Stimulated activated CD8-positive, alpha-beta memory T cell treated with anti-CD3 and anti-CD28 coated beads, Interleukin-15, amount 100 ng/mL, for 1 hour (primary cell): ENCODE measurements at places on chromosomes 6 and 20.

DNA sequence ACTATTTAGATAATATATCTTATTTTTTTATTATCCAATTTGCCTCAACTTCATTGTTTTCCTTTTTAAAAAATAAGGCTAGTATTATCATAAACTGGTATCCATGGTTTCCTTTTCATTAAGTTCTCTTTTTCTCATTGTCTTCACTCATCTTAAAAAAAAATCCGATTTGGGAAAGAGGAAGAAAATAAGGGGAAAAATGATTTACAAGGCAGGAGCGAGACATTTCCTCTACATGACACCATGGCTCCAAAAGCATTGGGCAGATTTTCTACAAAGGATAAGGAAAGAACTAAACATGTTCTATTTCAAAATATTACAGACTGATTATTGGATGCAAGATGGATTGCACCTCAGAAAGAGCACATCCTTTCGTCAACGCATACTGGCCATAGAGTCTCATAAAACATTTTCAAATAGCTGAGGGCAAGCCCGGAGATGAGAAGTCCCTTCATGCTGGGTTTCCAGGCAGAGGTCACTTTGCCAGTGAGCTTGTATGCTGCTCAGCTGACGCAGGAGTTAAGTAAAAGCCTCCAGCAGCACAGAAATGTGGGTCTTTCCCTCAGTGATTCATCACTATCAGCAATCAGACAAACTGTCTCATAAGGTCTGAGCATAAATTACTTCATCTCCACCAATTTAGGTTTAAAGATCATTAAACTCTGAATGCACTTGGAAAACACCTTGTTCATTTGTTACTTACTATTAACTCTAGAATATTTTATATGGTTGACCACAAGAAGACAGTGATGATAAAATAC is 129.0 kb upstream of the TNFAIP3 start:
- no peak for DNase-seq

GRCh38 chr6:77038807-77039206 is 424.5 kb downstream of the HTR1B start:
- DNase-seq, result no peak

DNA sequence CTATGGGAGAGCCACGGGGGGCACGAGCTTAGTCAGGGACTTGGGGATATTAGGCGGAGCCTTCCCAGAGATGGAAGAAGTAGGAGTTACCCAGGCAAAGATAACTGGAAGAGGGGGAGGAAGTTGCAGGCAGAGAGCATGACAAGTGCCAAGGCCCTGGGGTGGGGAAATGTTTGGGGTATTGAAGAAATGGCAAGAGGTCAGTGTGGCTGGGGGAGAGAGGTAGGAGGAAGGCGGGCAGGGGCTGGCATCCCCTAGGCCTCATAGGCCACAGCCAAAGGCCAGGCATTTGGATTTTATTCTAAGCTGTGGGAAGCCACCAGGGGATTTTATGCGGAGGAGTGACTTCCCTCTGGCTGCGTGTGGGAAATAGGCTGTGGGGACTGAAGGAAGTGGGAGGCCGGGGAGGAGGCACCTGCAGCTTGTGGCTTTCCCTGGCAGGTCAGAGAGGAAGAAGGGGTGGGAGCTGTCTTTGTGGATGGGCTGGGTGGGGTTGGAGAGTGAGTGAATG is 22.7 kb downstream of the SNAI1 start:
- DNase-seq, result no peak

DNA sequence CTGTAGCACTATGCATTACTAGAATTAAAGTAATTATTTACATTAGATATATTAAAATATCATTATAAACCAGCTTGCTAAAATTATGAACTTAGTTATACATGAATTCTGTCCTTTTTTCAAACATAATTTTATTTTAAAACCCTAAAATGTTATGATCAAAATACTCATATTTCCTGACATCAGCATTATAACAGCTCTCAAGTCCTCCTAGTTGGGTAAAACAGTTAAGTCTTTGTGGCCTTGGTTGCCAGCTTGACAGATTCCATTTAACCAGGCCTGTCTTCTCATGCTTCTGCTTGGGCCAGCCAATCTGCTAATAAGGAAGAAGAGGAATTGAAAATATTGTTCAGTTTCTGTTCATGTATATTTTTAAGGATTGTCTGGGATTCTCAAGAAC is 147.9 kb upstream of the SLC35B3 start:
- DNase-seq, result no peak

GRCh38 chr6:36079601-36080000 is 50.7 kb upstream of the MAPK13 start:
- no peak for DNase-seq

DNA sequence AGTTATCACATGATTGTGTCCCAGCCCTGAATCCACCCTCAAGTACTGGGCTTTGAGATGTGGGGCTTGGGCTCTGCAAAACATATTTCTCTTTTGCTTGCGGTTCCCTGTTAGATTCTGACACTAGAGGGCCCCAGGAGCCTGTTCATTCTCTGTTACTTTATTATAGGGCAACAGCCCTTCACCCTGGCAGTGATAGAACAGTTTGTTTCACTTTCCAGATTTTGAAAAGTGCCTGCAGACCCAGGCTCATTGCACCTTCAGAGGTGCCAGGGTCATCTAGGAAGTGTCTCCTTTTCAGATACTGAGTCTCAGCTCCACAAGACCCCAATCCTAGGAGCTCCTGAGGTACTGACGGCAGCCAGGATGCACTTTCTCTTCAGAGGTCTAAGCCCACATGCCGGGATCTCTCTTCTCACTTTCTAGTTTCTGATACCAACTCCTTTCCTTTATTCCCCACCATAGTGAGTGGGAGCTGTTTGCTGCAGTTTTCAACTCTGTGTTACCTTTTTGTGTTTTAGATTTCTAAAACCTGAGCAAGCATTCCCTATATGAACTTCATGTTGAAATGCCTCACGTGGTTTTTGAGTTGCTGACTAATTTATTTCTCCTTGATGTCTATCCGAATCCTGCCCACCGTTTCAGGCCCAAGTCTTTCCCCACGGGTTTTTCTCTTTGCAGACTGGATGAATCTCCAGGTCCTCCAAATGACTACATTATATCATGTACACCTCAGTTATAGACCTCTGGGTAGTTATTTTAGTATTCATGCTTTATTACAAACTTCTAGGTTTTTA is 10.9 kb downstream of the ABT1 start:
- DNase-seq, result peak; percentile 28

DNA sequence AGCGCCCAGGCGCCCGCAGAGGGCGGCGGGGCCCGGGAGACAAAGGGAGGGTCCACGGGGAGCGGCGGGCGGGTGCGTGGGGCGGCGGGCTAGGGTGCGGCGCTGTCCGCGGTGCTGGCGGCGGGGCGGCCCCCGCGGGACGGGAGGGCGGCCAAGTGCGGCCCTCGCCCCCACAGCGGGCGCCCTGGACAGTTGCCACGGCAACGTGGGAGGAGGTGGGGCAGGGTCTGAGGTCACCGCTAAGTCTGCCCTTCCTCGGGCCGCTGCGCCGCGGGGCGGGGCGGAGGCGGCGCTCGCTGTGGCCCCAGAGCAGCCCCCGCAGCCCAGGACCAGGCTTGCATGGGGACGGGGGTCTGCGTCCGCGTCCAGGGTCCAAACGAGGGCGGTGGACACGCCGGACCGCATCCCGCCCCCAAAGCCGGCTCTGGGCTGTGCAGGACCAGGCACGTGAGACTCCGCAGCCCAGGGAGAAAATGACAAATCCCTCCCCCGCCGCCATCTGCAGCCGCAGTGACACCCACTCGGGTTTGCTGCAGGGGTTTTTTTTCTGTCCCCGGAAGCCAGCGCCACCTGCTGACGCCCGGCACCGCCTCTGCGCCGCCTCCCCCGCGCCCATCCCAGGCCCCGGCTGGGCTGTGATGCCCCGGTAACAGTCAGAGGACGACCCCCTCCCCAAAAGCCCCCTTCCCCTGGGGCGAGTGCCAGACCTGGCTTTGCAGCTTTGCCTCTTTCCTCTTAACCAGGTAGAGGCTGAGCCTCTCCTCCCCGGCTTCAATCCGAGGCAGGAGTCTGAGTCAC is 36.8 kb downstream of the YTHDF1 start:
- DNase-seq, result peak; percentile 60

GRCh38 chr20:46638134-46638897 is 12.9 kb downstream of the SLC13A3 start:
- DNase-seq, result no peak

- DNase-seq, result peak; percentile 57
Measured at GRCh38 chr6:151390851-151391470, 398 bp downstream of the ZBTB2 start.

GRCh38 chr20:12750221-12750620 is 258.6 kb upstream of the SPTLC3 start:
- no peak for DNase-seq

DNA sequence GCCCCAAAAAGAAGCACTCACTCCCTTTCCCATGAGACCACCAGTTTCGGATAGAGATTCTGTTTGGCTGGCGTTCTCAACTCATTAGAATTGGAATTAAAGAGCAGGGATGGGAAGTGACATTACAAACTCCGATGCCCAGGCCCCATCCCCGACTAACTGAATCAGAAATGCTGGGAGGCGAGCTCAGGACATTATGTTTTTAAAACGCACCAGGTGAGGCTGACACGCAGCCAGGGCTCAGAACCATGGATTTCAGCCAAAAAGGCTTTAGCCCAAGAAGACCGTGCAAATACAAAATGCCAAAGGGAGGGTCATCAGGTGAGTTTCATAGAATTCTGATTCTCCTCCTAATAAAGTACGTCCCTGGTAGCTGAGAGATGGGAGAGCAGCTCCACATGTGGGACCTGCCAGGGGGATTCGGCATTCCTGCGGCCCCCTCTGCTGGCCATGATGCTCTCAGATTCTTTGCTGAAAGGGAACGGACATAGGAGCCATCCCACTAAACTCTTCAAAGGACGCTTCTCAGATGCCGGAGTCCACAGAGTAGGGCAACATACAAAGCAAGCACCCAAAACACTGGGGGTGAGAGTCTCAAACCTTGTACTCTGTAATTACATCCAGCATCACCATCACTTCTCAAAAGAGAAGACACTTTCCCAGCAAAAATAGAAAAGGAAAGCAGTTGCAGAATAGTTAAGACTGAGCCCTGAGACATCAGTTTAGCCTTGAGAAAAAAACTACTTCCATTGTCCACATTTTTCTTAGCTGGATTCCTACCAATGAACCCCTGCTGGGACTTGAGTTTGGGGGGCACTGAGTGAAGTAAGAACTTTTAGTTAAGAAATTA is 205.2 kb downstream of the BMP7 start:
- no peak for DNase-seq

DNA sequence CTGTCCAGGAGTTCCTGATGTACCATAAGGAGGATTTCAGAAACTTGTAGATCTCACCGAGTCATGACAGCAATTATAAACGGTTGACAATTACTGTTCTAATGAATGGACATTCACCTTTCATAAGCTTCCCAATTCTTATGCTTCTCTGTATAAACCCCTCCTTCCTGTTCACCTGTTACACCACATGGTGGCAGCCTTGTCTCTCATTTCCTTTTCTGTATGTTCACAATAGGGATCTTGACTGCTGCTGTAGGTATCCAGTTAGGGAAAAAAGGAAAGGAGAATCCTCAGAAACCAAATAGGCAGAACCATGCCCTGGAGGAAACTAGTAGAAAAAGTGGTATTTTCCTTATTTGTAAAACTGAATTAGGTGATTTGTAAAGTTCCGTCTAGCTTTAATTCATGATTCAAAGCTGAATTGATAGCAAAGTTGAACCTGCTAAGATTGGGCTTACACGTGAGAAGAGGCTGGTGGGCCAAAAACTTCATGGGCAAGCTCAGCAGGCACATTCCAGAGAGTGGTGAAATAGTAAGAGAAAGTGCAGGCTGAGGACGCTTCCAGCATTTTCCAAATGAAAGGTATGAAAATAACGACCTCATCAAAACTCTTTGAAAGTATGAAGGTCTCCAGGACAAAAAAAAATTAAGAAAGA is 29.0 kb upstream of the TBPL1 start:
- DNase-seq, result peak; percentile 38

GRCh38 chr6:97021194-97021593 is 96.7 kb downstream of the KLHL32 start:
- no peak for DNase-seq

- DNase-seq, result no peak
Measured at GRCh38 chr6:148179786-148180185, 162.9 kb upstream of the SASH1 start.

GRCh38 chr6:119334535-119335264 is 14.9 kb downstream of the MAN1A1 start:
- no peak for DNase-seq

GRCh38 chr20:59062081-59062480 is 19.5 kb upstream of the PRELID3B start:
- no peak for DNase-seq

- no peak for DNase-seq
Measured at GRCh38 chr6:101422251-101422650, 28.7 kb downstream of the GRIK2 start.

GRCh38 chr6:46473881-46474280 is 17.4 kb downstream of the RCAN2 start:
- no peak for DNase-seq

DNA sequence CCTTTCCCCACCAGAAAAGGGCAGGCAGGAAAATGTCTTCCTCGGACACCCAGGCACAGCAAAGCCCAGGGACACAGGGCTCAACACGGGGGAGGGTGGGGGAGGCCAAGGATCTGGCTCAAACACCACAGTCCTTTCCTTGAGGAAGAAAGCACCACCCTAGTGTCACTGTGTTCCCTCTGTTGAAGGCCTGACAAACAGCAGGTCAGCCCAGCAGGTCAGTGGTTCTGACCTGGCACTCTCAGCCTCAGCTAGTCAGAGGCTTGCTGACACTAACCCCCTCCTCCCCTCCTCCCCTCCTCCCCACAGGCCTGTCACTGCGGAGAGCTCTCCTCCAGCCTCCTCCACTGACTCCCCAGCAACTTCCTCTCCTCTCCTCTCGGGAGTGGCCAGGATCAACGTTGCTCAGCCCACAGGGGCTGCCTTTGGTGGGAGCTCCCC is 239.6 kb downstream of the LRFN2 start:
- no peak for DNase-seq

DNA sequence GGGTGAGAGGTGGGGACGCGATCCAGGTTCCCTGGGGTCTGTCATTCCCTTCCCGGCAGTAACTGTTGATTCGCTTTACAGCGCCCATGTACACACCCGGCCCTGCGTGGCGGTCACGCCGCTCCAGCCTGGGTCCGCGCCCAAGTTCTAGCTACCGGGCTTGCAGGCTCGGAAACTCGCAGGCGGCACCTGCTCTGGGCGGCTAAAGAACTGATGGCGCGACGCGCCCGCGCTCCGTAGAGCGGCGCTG is 1.4 kb upstream of the POU3F2 start:
- DNase-seq, result no peak

DNA sequence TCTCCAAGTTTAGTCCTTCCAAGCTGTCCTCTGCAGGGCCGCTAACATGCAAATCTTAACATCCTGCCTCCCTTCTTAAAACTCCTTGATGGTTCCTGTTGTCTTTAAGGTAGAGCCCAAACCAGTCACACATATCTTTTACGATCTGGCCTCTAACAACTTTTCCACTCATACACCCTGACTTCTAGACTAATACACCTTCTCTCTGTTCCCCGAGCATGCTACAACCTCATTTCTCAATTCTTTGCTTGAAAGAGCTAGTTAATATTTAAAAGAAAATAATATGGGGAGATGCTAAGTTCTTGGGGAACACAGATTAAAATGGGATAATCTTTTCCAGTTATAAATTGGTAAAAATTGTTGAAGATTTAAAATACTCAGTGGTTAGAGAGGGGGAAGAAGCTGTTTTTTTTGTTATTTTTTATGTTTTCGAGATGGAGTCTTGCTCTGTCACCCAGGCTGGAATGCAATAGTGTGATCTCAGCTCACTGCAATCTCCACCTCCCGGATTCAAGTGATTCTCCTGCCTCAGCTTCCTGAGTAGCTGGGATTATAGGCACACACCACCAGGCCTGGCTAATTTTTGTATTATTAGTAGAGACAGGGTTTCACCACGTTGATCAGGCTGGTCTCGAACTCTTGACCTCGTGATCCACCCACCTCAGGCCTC is 250.7 kb downstream of the MAFB start:
- DNase-seq, result no peak

- DNase-seq, result peak; percentile 63
Measured at GRCh38 chr6:44223319-44224028, at the start of gene SLC29A1. Gene SLC29A1 (plus strand): TSS chr6:44223595. CDS start chr6:44227314, 3,719 bp downstream.
